Upper lobe of right lung (tissue), 1 donor: ENCODE measurements at places on chromosomes 5 and 9. TPM values are rescaled to one million over a fixed set of nuclear protein-coding genes. Genes with fewer than 3 reads are reported as not detected.

Gene STPG3
- total RNA-seq, result not detected

GRCh38 chr9:130682421-130683121 is 11.0 kb upstream of the EXOSC2 start:
- peak; percentile 90 for DNase-seq

DNA sequence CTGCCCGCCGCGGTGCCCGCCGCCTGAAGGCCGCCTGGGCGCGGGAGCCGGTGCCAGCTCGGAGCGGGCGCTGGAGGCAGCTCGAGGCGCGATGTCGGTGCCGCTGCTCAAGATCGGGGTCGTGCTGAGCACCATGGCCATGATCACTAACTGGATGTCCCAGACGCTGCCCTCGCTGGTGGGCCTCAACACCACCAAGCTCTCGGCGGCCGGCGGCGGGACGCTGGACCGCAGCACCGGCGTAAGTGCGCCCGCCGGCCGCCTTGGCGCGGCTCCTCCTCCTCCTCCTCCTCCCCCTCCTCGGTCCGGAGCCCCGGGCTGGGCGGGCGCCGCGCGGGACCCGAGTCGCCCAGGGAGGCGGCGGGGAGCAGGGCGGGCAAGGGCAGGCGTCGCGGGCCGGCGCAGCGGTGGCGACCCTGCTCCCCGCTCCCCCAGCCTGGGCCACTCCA is 455 bp downstream of the OLFM1 start:
- no peak for DNase-seq

DNA sequence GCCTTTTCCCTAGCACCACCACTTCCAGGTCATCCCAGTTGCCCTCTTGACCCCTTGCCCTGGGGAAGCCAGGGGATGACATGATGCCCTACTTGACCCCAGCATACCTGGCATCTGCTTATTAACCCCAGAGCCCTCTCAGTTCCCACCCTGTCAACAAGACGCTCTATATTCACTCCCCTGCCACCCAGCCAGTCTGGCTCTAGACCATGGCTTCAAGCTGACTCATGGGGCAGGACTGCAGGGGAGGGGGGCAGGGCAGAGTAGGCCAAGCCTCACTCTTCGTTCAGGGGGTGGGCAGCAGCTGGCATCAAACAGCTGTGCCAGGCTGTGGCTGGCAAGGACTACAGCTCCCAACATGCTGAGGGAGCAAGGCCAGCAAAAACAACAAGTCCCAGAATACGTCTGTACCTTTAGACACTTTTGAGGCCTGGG is 5.3 kb downstream of the ATOSB start:
- no peak for DNase-seq

GRCh38 chr5:109718632-109719031 is 28.9 kb downstream of the MAN2A1 start:
- DNase-seq, result no peak

- no peak for DNase-seq
Measured at GRCh38 chr5:59390074-59390659, 503.4 kb downstream of the PDE4D start.

DNA sequence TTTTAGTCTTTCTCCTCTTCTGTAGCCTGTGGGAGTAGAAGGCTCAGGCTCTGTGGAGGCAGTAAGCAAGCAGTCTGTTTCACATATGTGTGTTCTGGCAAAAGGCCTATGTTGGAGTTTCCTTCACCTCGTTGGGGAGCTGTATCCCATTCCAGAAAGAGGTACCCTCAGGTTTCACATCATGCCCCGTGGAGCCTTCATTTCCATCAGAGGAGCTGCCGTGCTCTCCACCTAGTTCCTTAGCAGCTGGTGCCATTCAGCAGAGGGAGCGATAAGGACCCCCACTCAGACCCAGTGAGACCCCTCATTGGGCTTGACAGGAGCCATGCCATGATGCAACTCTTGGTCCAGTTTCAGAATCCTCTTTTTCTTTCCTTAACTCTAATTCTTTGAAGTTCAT is 50.6 kb upstream of the ANGPTL2 start:
- DNase-seq, result no peak

DNA sequence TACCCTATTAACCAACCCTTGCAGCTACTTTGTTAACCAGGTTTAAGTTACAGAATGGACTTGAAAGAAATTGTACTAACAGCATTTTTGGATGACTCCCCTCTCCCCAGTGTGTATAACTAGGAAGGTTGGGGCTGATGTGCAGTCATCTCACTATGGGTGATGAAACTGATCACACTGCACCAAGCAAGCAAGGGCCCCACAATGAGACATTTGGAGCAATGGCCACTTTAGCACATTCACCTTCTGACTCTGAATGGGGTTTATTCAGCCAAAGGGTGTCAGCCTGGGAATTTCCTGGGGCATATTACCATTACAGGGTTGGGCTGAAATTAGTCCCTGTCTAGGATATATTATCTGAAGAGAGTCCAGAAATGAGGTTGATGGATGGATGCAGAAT is 18.7 kb upstream of the CYFIP2 start:
- DNase-seq, result no peak

GRCh38 chr9:90904706-90905478 is 103.3 kb downstream of the SYK start:
- peak; percentile 87 for DNase-seq

- DNase-seq, result no peak
Measured at GRCh38 chr9:8430945-8431344, 631.4 kb upstream of the DMAC1 start.

Gene CER1
- not detected for total RNA-seq

DNA sequence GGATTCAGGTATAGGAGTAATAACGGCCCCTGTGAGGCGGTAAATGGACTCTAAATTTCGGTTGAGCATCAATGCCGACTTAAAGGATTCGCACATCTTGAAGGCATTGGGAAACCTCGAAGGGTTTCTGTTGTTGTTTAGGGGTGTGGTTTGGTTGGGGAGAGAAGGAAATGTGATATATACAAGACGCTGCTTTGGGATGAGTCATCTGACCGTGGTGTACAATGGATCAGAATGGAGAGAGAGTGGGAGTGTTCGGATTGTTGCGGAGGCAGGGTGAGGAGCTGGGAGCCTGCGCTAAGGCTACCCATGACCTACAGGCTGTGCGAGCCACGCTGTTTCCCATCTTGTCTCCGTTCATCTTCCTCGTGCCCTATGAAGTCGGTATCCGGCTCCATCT is 60.4 kb upstream of the ERCC6L2 start:
- DNase-seq, result no peak

Gene PTPN3
- total RNA-seq, result 17.1 TPM

DNA sequence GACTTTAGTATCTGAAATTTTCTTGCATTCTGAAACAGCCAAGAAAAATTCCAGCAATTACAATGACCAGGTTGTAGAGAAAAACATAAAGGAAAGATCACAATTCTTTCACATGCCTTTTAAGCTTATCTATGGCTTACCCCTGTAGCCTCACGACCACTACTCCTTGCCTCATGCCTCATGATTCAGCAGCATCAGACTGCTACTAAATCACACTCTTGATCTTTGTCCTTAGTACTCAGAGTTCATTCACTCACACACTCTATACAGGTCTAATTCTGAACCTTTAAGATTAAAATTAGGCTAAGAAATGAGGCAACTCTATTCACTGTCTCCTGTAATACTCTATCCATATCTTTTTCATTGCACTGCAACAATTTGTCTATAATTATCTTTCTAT is 415.1 kb downstream of the MLLT3 start:
- DNase-seq, result no peak

- no peak for DNase-seq
Measured at GRCh38 chr5:171606414-171607024, 179.1 kb upstream of the SMIM23 start.
